Uterus (tissue), 4 donors: ENCODE measurements at places on chromosomes 11 and 22.

DNA sequence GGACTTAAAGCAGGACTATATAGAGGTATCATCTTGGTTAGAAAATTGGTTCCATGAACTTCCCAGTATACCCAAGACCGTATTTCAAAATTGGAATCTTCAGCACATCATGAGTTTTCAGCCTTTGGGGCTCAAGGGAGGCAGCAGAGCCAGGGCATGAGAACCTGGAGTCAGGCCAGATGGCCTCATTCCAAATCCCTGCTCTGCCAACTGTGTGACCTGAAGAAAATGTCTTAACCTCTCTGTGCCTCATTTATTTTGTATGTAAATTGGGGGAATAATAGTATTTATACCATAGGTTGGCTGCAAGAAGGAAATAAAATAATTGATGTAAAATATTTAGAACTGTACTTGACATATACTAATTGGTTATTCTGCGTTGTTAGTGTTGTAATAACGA lies 987.6 kb downstream of the TBC1D22A start:
- no peak for DNase-seq

DNA sequence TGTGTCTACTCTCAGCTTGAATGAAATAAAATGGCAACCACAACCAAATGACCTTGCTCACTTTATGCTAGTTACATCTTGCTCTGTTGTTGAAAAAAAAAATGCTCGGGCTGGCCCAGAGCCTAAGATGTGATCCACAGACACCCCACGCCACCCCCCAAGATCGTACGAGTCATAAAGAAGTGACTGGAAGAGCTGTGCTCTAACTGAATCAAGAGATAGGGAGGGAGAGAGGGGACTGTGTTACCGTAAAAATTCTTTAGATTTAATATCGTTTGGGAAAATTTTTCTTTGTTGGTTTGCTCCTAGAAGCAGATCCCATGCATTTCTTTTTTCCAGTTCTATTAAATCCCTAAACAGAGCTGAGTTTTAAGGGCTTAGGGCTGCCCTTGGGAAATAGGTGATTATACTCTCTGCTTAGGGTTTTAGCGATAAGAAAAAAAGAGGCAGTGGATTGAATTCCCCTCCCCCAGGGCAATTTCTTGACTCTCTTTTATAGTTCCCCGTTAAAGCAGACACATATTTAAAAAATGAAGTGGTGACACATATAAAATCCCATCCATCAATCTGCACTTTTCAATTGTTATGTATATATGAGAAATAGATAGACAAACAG lies 14.5 kb downstream of the MAML2 start:
- no peak for DNase-seq

GRCh38 chr11:1839204-1839923 lies 583 bp downstream of the TNNI2 start:
- DNase-seq = no peak

DNA sequence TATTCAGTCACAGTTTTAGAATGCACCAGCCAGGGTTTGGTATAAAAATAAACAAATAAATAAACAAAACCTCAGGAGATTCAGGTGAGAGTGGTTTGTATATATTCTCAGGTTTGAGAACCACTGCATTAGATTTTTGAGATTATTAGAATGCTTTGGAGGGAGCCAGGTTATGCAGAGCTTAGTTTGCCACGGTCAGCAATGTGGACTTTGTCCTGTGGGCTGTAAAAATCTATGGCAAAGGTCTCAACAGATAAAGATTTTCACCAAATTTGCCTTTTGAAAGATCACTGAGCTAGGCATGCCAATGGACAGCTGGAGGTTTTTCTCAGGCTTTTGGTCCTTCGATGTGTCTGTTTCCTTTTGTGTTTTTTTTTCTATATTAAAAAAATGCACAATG lies 650.1 kb upstream of the RAG2 start:
- DNase-seq = no peak

GRCh38 chr22:46054091-46055073 lies 77.4 kb upstream of the WNT7B start:
- DNase-seq = peak; percentile 88

DNA sequence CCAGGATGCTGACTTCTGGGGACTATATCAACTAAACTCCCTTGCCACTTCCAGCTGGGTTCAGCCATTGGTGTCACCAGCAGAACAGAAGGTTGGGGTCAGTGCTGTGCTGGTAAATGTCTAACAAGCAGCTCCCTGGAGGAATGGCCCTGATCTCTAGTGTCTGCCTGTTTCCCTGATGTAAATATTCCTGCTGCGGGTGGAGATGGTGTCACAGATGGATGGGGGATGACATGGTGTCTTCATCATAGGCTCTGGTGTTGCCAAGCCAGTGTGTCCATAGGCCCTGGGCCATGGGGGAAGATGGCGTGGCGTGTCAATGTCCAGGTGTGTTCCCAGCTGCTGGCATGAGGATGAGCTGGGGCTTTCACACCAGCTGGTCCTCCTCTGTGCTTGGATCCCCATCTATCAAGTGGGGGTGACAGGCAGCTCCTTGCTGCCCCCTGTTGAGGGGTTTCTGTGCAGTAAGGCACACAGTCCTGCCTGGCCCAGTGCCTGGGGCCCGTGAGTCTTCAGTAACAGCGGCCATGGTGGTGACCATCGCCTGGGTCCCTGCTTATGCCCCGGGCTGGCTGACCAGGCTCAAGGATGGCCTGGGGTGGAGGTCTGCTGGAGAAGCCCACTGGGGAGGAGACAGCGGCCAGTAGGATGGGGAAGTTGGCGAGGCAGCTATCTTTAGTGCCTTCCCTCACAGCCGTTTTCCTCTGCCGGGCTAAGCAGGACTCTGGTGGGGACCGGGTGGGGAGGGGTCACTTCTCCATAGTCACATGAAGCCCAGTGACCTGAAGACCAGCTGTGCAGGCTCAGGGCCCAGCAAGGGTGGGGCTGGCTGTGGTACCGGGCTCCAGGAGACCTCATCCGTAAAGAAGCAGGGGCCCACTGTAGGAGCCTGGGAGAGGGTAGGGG lies 12.7 kb downstream of the RPL3 start:
- no peak for DNase-seq

GRCh38 chr22:22655452-22656290 lies 11.3 kb downstream of the GGTLC2 start:
- DNase-seq = no peak

DNA sequence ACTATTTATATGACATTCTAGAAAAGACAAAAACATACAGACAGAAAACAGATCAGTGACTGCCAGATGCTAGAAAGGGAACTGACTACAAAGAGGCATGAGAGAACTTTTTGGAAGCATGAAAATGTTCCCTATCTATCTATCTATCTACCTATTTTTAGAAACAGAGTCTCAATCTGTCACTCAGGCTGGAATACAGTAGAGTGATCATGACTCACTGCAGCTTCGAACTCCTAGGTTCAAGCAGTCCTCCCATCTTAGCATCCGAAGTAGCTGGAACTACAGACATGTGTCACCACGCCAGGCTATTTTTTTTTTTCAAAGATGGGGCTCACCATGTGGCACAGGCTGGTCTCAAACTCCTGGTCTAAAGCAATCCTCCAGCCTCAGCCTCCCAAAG lies 6.9 kb downstream of the SBF2 start:
- DNase-seq = no peak
